ENCODE measurements at places on chromosomes 1 and 21. TPM values are rescaled to one million over a fixed set of nuclear protein-coding genes. Genes with fewer than 3 reads are reported as not detected.

The CAPZB gene
- 100 TPM for total RNA-seq

The ATP6V1G3 gene
- total RNA-seq: not detected

The SLFNL1 gene
- total RNA-seq: 0.18 TPM

The ANGPTL7 gene
- total RNA-seq: not detected

- H3K27me3 ChIP-seq: no peaks in the 10 kb centered on the region
- no peak for DNase-seq
- no peaks in the 10 kb centered on the region for H3K36me3 ChIP-seq
These were observed 357.8 kb downstream of the SIPA1L2 start for GRCh38 chr1:232271991-232272589.

DNA sequence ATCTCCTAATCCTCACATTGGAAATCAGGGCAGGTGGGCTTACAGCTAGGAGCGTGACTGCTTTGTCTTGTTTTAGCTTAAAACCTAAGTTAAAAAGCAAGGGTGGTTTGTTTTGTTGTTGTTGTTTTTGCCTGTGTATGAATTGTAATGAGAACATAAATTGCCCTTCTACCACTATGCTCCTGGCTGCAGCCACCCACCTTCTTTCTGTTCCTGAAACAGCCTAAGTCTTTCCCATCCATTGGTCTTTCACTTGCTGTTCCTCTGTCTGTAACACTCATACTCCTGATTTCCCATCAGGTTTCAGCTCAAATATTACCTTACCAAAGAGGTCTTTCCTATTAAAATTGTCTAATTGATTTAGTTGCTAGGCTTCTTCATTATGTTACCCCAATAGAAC, 604 bp upstream of the TMEM79 start:
- peak overlapping the region; percentile 62 for H3K27ac ChIP-seq
- H3K4me3 ChIP-seq: peak overlapping the region; percentile 69
- H3K27me3 ChIP-seq: no peaks in the 10 kb centered on the region

DNA sequence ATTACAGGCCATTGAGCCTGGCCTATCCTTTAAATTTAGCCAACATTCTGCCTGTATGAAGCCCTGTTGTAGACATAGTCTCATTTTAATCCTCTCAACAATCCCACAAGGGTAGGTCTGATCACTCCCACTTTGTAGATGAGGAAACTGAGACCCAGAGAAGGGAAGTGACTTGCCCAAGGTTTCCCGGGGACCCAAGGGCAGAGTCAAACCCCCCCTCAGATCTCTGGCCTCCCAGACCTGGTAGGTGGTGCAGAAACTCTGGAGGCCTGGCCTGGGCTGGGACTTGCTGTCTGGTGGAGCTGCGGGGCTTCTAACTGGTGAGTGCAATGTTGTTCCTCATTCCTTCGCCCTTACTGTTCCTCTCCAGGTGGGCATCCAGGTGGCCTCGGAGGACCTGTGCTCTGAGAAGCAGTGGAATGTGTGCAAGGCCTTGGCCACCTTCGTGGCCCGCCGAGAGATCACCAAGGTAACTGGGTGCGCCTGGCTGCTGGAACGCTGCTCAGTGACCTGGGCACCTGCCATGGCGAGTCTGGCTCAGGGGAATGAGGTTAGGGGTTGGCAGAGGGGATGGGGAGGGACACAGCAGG, 29.7 kb downstream of the FAM151A start:
- no peak overlapping the region for H3K27ac ChIP-seq
- H3K27me3 ChIP-seq: no peaks in the 10 kb centered on the region
- no peak overlapping the region for H3K4me3 ChIP-seq
- no peaks in the 10 kb centered on the region for H3K4me1 ChIP-seq

DNA sequence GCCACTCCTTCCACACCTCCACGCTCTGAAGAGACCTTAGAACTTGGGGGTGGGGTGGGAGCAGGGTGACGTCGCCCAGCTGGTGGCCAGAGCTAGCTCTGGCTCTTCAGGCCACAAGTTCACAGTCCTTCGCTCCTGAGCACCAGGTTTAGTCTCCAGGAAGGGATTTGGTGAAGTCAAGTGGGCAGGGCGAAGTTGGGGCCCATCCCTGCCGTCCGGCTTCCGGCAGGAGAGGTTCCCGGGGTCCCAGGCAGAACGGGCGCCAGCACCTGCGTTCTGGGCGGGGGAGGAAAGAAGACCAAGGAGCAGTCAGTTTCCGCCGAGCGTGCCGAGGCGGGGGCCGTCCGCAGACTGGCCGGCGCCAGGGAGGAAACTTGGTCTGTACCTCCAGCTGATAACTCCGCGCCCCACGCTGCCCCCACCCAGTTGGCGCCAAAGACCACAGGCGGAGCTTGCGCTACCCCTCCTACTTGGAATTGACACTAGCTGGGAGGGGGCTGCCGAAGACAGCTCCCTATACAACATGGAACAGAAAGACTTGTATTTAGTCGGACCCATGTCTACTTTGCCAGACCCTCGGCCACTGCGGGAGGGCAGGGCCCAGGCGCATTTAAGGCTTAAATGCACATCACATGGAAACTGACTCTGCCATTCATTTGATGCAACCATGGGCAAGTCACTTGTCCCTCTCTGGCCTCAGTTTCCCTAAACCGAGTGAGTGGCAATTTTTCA, 995 bp downstream of the ID3 start:
- DNase-seq: peak; percentile 82
- peaks cover 25% of the 10 kb centered on the region for H3K4me1 ChIP-seq
- H3K4me3 ChIP-seq: peak overlapping the region; percentile 31

DNA sequence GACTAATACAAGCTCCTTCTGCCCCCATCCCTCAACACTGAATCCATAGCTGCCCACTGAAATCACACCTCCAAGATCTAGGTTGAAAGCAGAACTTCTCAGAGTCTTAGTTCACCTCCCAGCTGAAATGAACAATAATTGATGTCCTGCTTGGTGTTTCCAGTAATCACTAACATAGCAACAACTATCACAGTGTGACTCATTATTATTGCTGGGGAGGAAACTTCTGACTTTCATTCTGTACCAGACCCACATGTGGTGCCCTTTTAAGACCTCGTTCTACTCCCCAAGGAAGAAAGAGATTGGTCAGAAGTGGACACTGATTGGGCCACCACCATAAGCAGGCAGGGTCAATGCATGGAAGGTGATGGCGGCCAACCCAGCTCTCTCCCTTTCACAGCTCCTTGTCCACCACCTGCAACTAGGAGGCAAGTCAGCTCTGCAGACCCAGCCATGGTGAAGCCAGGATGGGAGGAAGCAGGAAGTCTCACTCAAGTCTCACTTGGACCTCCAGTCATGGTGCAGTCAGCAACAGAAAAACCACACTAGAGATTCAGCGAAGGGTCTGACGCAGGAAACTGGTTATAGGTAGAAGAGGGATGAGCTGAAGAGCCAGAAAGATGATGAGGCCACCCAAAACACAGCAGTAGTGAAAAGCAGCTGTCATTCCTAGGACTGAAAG, 720.2 kb downstream of the PTPRU start:
- no peak overlapping the region for H3K4me3 ChIP-seq
- H3K27ac ChIP-seq: no peak overlapping the region
- DNase-seq: no peak
- no peaks in the 10 kb centered on the region for H3K36me3 ChIP-seq
- no peaks in the 10 kb centered on the region for H3K4me1 ChIP-seq

DNA sequence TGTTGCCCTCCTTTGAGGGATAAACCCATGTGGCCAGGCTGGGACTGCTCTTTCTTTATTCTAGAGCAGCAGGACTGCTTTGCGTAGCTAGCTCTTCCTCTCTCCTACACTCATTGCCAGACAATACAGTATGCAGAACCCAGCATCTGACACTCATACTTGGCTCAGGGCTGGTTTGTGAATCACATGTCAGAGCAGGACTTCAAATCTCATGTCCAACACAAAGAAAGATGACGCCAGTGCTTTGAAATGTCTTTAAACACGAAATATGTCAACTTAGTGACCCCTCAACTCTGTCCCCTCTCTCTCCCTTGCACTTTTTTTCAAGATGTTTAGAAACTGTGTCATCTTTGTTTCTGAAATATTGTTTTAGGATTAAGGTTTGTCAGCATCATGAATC, 135.0 kb downstream of the TGFB2 start:
- peaks cover 15% of the 10 kb centered on the region for H3K4me1 ChIP-seq
- H3K4me3 ChIP-seq: no peak overlapping the region
- no peak overlapping the region for H3K27ac ChIP-seq
- DNase-seq: no peak
- no peaks in the 10 kb centered on the region for H3K27me3 ChIP-seq

- H3K4me3 ChIP-seq: no peak overlapping the region
- no peak overlapping the region for H3K27ac ChIP-seq
- no peak for DNase-seq
- no peaks in the 10 kb centered on the region for H3K36me3 ChIP-seq
These were observed 1142.7 kb upstream of the NCAM2 start for GRCh38 chr21:19855522-19855921.

DNA sequence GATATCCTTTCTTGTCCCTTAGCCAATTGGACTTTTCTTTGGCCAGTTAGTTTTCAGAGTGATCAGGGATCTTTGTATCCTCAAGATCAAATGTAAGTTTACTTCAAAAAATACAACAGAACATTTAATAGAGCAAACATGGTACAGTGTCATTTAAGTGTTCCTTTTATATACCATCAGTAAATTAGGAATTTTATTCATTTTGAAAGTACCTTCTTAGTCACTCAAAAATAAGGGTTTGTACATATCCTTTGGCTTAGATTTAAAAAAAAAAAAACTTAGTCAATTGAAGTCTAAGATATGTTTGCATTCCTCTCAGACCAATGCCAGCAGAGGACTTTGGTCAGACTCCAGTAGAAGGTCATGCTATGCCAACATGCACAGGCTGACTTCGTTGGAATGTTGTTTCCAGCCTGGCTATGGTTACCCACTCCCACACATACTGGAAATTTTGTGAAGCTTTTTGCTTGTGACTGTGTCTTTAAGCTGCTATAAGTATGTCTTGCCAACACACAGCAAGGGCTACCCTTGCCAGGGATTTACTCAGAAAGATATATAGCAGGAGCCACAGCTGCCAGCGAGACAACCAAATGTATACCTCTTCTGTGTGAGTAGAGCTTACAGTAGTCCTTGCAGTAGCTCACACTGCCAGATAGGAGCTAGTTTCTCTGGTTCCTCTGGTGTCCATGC, 81.5 kb upstream of the LRIF1 start:
- no peaks in the 10 kb centered on the region for H3K4me1 ChIP-seq
- H3K27ac ChIP-seq: no peak overlapping the region
- no peak overlapping the region for H3K4me3 ChIP-seq
- no peaks in the 10 kb centered on the region for H3K36me3 ChIP-seq

DNA sequence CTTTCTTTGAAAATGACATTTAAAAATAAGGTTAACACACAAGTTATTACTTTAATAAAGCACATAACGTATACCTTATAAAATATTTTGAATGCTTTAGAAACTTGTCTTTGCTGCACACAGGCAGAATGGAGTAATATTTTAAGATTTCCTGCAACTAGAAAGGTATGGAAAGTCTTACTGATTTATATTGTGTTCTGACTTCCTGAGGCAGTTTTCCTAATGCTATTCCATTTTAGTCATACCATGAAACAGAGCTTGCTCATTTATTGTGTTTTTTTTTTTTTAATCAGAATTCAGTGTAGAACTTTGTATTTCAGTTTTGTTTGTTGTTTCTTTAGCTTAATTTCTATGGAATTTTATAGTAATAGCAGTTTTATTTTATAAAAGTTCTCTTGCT, 60.9 kb upstream of the S1PR1 start:
- H3K27ac ChIP-seq: no peak overlapping the region
- no peaks in the 10 kb centered on the region for H3K36me3 ChIP-seq
- no peaks in the 10 kb centered on the region for H3K27me3 ChIP-seq
- DNase-seq: no peak

DNA sequence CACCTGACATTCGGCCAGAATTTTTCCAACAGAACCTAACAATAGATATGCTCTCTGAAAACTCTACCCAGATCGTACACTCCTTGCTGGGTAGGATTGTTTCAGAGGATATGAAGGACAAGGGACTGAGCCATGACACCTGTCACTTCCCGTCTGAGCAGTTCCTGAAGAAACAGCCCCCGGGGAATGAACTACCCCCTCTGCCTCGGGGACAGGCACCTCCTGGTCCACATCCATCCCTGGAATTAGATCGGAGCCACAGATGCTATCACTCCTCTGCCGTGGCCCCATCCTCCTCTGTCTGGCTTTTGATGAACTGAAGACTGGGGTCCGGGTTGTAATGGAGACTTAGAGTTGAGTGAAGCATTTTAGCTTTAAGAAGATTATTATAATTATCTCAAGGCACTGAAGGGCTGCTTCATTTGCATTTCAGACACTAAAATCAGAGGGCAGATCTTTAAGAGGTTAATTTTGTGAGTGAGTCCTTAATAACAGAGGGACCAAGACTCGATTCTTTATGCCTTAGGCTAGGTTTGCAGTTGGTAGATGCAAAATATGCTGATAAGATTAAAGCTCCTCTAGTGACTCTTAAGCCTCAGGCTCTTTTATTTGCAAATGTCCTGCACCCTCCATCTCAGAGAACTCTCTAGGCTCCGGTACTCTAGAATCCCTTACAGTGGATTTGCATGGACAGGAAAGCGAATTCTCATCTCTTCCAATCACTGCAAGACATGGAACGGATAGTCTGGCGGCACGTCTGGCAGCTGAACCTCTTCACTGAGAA, 333.8 kb downstream of the KIF26B start:
- H3K27me3 ChIP-seq: no peaks in the 10 kb centered on the region
- no peaks in the 10 kb centered on the region for H3K36me3 ChIP-seq
- H3K4me3 ChIP-seq: no peak overlapping the region
- H3K27ac ChIP-seq: no peak overlapping the region

GRCh38 chr1:19481826-19482398, 3.4 kb downstream of the CAPZB start:
- H3K4me3 ChIP-seq: no peak overlapping the region
- peaks cover 13% of the 10 kb centered on the region for H3K4me1 ChIP-seq

- H3K36me3 ChIP-seq: no peaks in the 10 kb centered on the region
- no peak overlapping the region for H3K4me3 ChIP-seq
- no peak for DNase-seq
- no peak overlapping the region for H3K27ac ChIP-seq
These were observed 1296.5 kb downstream of the MRPL39 start for GRCh38 chr21:24310788-24311187.

- H3K4me3 ChIP-seq: no peak overlapping the region
- peaks cover 19% of the 10 kb centered on the region for H3K4me1 ChIP-seq
- no peaks in the 10 kb centered on the region for H3K27me3 ChIP-seq
- peak; percentile 74 for DNase-seq
These were observed 18.9 kb downstream of the SDE2 start for GRCh38 chr1:225980005-225980836.

DNA sequence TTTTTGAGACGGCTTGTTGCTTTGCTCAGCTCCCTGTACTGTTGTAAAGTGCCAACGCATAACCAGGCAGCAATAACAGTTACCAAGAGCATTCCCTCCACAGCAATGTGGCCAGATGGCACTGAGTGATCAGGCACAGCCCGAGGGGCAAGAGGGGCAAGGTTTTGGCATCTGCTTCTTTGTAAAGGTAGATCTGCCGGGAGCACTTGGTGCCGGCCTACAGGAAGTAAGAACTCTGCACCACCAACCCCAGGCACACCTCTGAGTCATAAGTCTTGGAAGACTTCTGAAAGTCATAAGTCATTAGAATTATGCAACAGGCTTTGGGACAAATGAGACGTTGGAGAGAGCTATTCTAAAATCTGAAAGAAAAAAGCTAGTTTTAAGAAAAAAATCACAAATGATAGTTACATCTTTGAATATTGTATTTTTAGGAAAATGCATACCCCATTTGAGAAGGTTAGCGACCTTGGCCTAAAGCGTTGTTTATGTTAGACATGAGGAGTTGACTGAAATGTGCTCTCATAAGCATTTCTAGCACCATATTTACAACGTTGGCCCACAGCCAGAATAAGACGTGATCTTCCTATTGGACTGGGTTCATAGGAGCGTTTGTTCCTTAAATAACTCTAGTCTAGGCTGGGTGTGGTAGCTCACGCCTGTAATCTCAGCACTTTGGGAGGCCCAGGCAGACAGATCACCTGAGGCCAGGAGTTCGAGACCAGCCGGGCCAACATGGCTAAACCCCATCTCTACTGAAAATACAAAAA, 37.7 kb upstream of the MAP10 start:
- no peak overlapping the region for H3K27ac ChIP-seq
- H3K27me3 ChIP-seq: no peaks in the 10 kb centered on the region
- no peaks in the 10 kb centered on the region for H3K36me3 ChIP-seq
- peaks cover 11% of the 10 kb centered on the region for H3K4me1 ChIP-seq
- DNase-seq: peak; percentile 24
